Posterior cingulate gyrus (tissue), 11 donors: ENCODE measurements at places on chromosomes 1 and 21.

GRCh38 chr1:84598846-84599741 lies 24.9 kb upstream of the CTBS start:
- no peak for DNase-seq

DNA sequence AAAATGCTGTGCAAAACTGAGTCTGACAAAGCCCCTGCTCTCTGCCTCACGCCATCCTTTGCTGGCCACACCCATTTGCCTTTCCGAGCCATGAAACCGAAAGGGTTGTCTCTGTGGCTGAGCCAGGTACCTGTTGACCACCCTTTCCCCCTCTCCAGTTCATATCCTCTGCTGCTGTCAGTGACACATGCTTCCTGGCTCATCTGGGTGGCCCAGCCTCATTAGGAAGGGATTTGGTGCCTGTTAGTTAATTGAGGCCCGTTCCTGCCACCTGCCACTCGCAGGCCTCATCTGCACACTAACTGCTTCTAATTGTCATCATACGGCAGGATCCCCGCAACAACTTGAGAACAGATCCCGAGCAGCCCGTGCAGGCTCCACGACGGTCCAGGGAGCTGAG lies 79.2 kb downstream of the OLIG1 start:
- DNase-seq, result no peak

- no peak for DNase-seq
Measured at GRCh38 chr1:39086865-39087409, 60.8 kb downstream of the NDUFS5 start.

GRCh38 chr1:13494025-13494424 lies 19.8 kb downstream of the LRRC38 start:
- no peak for DNase-seq

GRCh38 chr1:216983823-216984222 lies 260.6 kb upstream of the ESRRG start:
- no peak for DNase-seq

- no peak for DNase-seq
Measured at GRCh38 chr1:217495249-217495648, 135.6 kb downstream of the GPATCH2 start.

DNA sequence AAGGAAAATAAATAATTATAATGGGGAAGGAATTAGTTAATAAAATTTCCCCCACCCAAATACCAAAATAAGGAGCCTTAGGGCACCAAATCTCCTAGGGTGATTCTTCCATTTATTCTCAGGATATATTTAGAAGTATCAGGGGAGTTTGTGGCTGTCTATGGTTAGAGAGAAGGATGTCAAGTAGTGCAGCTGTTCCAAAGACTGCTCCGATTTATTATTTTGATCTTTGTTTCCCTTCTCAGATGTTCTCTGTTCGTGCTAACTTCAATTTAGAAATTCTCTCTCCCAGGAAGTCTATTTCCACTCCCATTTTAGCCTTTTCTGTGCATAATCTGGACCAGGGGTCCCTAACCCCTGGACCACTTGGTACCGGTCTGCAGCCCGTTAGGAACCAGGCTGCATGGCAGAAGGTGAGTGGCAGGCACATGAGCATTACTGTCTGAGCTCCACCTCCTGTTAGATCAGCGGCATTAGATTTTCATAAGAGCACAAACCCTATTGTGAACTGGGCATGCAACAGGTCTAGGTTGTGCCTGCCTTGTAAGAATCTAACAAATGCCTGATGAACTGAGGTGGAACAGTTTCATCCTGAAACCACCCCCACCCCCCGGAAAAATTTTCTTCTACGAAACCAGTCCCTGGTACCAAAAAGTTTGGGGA lies 9.3 kb upstream of the MAST2 start:
- DNase-seq, result no peak
